Effector memory CD8-positive, alpha-beta T cell (primary cell): ENCODE measurements at places on chromosomes 16 and 17.
A peak's percentile ranks its signal among the peaks of the same experiment; 100 is the strongest.

- peak; percentile 7 for DNase-seq
Observed at GRCh38 chr16:88856122-88856827, 472 bp downstream of the GALNS start.

DNA sequence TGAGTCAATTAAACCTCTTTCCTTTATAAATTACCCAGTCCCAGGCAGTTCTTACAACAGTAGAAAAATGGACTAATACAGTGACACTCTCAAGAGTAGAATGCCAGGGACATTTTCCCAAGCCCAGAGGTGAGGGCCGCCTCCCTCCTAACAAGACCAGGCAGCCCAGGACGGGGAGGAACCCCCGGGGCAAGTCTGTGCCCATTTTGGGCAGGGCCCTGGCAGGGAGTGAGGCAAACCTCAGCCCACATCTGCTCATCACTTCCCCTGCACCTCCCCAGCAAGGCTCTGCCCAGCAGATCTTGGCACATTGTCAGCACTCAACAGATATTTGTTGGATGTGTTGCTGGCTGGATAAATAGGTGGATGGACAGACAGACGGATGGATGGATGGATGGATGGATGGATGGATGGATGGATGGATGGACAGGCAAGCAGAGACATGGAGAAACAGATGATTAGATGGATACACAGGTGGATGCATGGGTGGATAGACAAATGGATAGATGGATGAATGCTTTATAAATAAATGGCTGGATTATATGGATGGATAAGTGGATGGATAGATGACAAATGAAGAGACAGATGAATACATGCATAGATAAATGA lies 271.3 kb downstream of the PARN start:
- no peak for DNase-seq

- DNase-seq, result no peak
Observed at GRCh38 chr16:64532691-64533090, 589.2 kb downstream of the CDH11 start.

DNA sequence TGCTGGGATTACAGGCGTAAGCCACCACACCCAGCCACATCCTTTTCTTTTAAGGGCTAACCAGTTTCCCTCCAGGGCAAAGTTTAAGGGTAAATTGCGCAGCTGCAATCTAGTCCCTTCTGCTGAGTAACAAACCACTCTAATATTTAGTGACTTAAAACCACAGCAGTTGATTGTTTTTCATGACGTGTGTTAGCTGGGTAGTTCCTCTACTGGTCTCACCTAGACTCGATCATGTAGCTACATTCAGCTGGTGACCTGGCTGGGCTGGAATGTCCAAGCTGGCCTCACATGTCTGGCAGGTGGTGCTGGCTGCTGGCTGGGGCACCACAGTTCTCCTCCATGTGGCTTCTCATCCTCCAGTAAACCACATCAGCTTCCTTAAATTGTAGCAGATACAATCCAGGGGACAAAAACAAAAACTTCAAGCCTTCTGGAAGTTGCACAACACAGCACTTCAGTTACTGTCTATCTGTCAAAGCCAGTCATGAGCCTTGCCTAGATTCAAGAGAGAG lies 75.5 kb downstream of the GPRC5B start:
- no peak for DNase-seq

DNA sequence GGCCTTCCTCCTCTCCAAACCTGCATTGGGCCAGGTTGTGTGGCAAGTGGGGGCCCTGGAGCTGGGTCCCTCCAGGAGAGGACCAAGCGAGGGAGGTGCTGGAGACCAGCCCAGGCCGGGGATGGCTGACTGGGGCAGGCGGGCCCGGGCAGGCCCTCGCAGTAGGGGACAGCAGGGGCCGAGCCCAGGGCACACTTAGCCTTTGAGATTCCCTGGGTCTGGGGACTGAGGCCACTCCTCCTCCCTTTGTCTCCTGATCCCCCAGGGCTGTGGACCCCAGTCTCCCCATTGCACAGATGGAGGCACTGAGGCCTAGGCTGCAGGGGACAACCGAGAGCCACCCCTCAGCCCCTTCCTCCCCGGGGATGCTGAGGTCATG lies 5.2 kb downstream of the FOXJ1 start:
- no peak for DNase-seq

DNA sequence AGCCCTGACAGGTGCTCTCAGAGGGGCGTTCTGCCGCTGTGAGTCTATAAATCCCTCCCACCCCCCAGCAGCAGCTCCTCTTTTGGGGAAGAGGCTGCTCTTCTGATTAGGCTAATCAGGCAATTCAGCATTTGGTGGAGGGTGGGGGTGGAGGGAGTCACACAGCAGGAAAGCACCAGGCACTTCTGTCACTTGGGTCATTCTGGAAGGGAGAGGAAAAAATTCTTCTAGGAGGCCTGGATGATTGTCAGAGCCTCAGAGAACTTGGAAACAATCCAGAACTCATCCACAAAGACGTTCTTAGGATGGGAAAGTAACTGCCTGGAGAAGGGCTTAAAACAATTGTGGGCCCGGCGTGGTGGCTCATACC lies 7.3 kb upstream of the SSTR2 start:
- no peak for DNase-seq

DNA sequence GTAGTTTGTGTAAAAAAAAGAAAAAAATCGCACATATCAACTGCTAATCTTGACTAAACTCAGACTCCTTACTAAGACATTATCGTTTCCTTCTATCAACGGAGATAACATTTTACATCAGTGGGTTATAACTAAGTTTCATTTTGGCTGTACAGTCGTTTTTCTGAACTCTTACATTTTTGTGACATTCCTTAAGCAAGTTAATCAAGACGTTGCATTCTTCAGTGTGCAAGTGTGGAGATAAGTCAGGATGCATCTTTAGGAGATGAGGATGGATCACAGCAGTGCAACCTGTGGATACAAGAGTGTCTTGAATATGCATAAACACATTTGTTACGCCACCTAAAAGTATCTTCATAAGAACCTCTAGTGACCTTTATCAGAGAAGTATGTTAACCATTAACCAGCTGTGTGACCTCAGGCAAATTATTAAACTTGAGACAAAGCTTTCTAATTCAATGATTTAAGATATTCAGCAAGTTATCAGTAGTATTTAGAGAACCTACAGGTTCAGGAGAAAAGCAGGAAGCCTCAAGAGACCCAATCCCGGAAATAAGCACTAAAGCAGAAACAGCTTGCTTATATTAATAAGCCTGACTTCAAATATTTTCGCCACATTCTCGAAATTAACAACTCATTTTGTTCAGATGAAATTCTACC lies 9.4 kb downstream of the CMC2 start:
- DNase-seq, result no peak

- no peak for DNase-seq
Observed at GRCh38 chr16:56477096-56477878, 25.9 kb downstream of the OGFOD1 start.

DNA sequence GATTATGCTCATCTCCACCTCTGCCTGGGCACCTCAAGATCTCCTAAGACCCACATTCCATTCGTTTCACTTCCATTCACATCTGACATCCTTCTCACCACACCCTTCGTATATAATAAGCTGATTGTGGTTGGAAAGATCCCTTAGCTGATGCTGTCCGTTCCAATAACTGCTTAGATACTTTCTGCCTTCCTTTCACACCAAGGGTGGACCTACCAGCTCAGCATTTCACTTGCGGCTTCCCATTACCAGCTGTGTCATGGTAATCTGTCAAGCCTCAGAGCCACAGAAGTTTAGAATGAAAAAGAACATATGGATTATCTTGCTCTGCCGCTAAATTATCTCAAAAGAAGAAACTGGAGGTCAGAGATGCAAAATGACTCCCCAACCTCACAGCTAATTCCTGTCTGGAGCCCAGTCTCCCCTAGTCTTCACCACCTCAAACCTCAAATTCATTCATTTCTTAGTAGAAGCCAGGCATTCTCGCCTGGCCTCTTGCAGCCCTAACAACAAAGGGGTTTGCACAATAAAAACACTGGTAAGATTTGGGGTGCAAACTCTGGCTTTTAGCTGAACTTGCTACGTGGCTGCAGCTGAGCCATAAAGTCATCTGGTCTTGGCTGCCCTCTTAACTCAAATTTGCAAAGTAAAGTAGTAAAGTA lies 182.8 kb upstream of the HS3ST3A1 start:
- no peak for DNase-seq

DNA sequence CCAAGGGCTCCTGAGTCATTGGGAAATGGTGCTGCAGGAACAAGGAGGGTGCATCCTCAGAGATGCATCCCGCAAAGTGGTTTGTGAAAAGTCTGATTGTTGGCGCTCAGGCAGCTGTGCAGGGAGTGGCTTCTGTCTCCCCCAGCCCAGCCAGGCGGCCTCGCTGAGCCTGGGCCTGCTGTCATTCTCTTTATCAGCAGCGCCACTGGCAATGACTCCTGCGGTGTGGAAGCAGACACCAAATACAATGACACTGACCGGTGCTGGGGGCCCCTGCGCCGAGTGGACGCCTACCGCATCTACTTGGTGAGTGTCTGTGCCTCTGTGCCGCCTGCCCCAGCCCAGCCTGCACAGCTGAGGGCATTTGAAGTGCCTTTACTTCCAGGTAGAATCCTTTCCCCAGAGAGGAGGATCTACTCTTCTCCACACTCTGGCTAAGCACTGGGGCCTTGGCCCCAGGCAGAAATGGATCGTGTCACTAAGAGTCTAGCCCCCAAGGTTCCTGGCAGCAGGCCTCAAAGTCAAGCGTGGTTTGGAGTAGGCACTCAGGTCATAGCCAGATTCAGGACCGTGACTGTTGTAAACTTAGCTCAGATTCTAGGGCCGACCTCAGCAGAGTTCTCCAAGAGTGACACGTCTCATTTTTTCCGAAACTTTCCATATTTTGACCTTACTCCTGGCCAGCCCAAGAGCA lies 19.3 kb upstream of the NAT9 start:
- no peak for DNase-seq

GRCh38 chr16:21565861-21566669 lies 33.3 kb upstream of the METTL9 start:
- no peak for DNase-seq

- DNase-seq, result no peak
Observed at GRCh38 chr16:86630471-86630870, 52.1 kb downstream of the FOXL1 start.

DNA sequence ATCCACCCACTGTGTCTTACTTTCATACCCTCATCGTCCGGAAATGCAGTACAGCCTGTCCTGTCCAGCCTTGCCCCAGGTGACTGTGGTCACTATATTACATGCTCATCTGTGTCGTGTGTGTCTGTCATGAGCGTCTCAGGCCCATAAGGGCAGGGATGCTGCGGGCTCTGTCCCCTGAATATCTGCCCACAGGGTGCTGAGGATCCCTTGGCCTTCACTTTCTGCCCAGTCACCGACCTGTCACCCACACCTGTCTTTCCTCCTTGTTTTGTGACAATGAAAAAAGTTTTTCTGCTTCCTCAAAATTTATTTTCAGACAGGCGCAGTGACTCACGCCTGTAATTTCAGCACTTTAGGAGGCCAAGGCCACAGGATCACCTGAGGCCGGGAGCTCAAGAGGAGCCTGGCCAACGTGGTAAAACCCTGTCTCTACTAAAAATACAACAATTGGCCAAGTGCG lies 1.4 kb upstream of the CTRB1 start:
- DNase-seq, result no peak

- DNase-seq, result no peak
Observed at GRCh38 chr16:35574454-35575431, 2115.3 kb downstream of the TP53TG3F start.

DNA sequence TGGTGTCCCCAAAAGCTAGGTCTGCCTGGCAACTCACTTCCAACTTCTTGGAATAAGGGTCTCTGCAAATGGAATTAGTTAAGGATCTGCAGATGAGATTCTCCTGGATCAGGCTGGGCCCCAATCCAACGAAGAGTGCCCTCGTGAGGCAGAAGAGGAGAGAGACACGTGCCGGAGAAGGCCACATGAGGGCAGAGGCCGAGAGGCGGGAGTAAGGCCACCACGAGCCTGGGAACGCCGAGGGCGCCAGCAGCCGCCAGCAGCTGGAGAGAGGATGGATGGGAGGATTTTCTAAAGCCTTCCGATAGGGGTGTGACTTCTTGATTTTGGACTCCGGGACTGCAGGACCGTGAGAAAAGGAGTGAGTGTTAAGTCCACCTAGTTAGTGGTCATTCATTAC lies 76.3 kb downstream of the JPH3 start:
- DNase-seq, result no peak

- DNase-seq, result no peak
Observed at GRCh38 chr16:66547101-66547989, 2.6 kb downstream of the TK2 start.

GRCh38 chr16:80372341-80372740 lies 168.5 kb upstream of the DYNLRB2 start:
- DNase-seq, result no peak
